ENCODE measurements at places on chromosomes 5 and 9.
A peak's percentile ranks its signal among the peaks of the same experiment; 100 is the strongest.

GRCh38 chr5:156103155-156103885 is 223.6 kb upstream of the SGCD start:
- no peak for DNase-seq

DNA sequence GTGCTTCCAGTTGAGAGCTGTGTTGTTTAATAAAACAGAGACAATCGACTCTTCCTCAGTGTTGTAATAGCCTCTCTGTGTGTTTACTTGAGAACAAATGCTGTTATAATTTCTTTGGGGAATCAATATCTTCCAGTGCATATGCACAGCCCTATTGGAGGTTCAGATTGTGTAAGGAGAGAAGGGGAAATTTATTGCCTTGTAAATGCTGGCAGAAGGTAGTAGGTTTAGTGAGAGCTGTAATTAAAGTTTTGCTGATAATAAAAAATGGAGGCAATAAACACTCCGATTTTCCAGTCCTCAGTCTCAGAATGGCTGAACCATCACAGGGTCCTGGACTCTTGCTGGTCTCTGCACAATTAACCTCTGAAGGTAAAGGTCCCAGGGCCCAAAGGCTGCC is 128.3 kb downstream of the C5orf15 start:
- no peak for DNase-seq

GRCh38 chr5:124457901-124458300 is 288.5 kb downstream of the ZNF608 start:
- no peak for DNase-seq

DNA sequence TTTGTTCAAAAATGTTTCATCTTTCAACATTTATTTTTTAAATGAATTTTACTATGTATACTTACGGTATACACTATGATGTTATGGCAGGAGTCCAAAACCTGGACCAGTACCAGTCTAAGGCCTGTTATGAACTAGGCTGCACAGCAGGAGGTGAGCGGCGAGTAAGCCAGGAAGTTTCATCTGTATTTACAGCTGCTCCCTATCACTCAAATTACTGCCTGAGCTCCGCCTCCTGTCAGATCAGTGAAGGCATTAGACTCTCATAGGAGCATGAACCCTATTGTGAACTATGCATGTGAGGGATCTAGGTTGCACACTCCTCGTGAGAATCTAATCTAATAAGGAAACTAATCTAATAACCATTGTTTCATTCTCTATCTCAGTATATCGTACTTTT is 715.5 kb upstream of the PTPRD start:
- DNase-seq: no peak

GRCh38 chr5:115079924-115080623 is 89.6 kb downstream of the TRIM36 start:
- DNase-seq: no peak

DNA sequence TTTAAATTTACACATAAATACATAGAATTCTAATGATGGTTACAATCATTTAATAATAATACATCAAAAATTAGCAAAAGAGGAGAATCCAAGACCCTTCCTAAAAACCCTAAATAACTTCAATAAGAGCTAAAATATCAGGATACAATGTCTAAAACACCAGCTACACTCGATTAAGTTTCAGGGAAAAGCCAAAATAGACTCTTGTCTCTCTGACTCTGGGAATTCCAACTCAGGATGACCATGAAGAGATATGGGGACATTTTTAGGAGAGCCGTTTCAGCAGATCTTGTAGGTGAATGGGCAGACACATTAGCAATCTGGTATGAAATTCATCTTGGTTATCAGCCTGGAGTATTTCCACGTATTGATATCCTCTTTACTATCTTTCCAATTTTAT is 193.3 kb upstream of the NR3C1 start:
- no peak for DNase-seq

DNA sequence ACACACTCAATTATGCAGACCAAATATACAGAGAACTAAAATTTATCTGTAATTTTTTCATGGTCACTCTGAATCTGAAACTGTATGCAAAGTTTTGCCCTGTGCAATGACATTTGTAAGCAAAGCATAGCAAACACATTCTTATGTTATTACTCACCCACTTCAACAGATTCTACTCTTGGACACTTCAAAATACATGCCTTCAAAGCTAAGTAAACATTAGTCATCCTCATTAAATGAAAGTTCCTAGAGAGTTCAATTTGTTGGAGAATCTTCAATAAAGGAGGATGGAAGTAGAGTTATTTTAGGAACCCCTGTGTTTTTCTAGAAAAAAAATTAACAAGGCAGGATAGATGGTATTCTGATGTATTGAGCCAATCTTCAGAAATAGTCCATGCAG is 639.7 kb upstream of the C9orf72 start:
- no peak for DNase-seq

- peak; percentile 7 for DNase-seq
Observed at GRCh38 chr5:171721464-171721863, 64.2 kb upstream of the SMIM23 start.

GRCh38 chr9:95085036-95085770 is 232.3 kb downstream of the FANCC start:
- DNase-seq: no peak

DNA sequence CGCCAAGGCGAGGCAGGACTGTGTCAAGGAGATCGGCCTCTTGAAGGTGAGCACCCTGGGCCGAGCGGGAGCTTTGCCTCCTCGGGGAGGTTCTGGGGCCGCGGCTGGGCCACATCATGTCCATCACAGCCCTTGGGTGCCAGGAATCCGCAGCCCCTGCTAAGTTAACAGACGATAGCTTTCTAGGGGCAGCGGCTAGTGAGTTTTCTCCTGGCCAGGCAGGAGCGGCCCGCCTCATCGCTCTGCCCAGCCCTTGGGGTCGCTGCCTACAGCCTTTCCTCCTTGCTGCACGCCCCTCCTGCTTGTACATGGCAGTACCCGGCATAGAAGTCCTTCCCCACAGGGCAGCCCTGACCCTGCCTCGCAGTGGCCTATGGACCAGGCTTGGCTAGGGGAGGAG is 56.2 kb downstream of the NEK6 start:
- DNase-seq: no peak

All from globus pallidus (tissue), 1 donor.